ENCODE measurements at places on chromosomes 5 and 9. TPM values are rescaled to one million over a fixed set of nuclear protein-coding genes. Genes with fewer than 3 reads are reported as not detected.
A peak's percentile ranks its signal among the peaks of the same experiment; 100 is the strongest.

Gene ZNF462
- 3.0 TPM for polyA plus RNA-seq

Gene ZDHHC11B
- polyA plus RNA-seq = 1.0 TPM

Gene PCDHB10
- polyA plus RNA-seq = not detected

DNA sequence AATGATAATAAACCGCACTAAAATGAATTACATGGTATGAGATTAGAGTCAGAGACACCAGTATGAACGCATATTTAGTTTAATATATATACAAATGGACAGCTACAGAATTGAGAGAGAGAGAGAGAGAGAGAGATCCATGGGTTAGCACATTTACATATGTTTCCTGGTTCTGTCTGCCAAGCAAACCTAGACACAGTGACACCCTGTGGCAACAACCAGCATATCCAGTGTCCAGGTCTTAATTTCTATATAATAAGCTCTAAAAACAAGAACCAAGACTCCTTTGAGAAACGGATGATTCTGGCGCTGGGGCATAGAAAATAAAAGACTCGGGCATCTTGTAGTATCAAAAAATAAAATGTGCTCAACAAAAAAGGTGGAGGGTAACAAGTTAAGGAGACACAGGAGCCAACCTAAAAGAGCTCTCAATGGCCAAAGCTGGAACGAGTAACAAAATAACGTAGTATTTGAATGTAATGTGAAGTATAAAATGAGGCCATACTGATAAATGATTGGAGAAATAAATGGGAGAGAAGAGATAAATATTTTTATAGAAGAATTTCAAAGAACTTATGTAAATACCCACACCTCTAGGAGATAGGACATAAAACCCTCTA lies 84.5 kb downstream of the RFX3 start:
- peak; percentile 74 for DNase-seq

- peak; percentile 53 for DNase-seq
Observed at GRCh38 chr9:101028346-101029314, at the start of gene PLPPR1. PLPPR1 (plus strand) TSS chr9:101028727.

GRCh38 chr5:135602882-135603721 lies 24.3 kb upstream of the CXCL14 start:
- DNase-seq = no peak

DNA sequence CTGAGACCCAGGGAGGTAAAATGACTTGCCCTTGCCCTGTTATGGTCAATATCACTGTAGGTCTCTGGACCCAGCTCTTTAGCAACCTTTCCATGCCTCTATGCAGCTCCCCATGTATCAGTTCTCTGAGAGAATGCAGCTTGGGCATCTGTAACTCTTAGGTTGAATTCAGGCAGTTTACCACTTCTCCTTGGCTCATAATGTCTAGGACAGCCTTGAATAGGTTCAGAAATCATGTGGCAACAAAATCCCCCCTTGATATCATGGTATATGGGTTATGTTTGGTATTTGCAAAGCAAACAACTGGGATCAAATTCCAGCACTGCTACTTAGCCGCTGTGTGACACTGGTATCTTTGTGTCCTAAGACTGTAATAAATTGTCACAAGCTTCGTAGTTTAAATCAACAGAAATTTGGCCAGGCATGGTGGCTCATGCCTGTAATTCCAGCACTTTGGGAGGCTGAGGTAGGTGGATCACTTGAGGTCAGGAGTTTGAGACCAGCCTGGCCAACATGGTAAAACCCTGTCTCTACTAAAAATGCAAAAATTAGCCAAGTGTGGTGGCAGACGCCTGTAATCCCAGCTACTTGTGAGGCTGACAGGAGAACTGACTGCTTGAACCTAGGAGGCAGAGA lies 10.7 kb upstream of the SUB1 start:
- DNase-seq = no peak

- DNase-seq = no peak
Observed at GRCh38 chr5:2833556-2833955, 82.1 kb upstream of the IRX2 start.

GRCh38 chr5:57988813-57989212 lies 471.1 kb downstream of the PLK2 start:
- DNase-seq = no peak

GRCh38 chr9:116320290-116320689 lies 166.7 kb downstream of the PAPPA start:
- DNase-seq = no peak

DNA sequence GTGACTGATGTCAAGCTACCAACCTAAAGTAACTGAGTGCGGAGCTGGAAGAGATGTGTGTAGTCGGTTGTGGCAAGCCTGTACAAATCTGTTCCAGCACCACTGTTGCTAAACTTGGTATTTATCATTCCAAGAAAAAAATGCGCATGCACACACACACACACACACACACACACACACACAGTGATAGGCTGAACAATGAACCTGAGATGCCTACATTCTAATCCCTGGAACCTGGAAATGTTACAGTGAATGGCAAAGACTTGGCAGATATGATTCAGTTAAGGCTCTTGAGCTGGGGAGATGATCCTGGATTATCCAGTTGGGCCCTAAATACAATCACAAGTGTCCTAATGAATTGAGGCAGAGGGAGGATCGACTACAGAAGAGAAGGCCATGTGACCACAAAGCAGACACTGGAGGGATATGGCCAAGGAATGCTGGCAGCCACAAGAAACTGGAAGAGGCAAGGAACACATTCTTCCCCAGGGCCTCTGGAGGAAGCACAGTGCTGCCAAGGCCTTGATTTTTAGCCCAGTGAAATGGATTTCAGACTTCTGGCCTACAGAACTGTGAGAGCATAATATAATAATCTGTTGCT lies 49.7 kb upstream of the LHFPL2 start:
- DNase-seq = no peak
